Brain microvascular endothelial cell (primary cell): ENCODE measurements at places on chromosomes 16 and 17.

- DNase-seq = no peak
These were observed 2.4 kb downstream of the EVI2A start for GRCh38 chr17:31318851-31319661.

- no peak for DNase-seq
These were observed 3.2 kb upstream of the GRIN2C start for GRCh38 chr17:74862919-74863318.

- no peak for DNase-seq
These were observed 1032.1 kb upstream of the RBFOX1 start for GRCh38 chr16:6300523-6300922.

DNA sequence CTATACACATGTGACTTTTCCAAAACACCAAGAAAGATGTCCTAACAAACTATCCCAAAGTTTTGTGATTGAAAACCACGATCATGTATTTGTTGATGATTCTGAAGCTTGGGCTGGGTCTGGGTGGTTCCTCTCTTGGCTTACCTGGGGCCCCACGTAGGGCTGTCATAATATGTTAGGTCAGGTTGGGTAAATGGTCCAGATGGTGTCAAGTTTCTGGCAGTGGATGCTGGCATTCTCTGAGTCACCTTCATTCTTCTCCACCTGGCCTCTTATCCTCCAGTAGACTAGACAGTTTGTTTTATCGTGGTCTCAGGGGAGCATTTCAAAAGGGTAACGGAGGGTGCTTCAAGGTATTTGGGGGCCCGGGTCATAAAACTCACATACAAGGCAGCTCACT, 39.4 kb downstream of the SYCE1L start:
- no peak for DNase-seq

DNA sequence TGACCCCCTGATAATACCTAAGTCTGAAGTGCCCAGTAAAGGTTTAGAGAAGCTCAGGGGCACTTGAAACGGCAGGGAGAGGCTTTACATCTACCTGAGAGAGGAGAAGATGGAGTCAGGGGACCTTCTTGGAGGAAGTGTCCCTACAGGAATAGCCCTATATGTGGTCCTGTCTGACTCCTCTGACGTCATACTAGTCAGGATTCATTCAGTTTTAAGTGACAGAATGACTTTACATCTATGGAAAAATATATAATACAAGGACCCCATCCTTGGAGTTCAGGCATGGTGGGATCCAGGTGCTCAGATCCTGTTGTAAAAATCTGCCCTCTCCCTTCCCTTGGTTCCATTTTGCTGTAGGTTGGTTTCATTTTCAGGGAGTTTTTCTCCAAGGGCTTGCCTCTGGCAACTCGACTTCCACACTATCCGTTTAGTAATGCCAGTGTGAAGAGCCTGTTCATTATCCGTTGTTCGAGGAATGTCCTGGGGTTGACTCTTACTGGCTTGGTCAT, 205.6 kb downstream of the IRF8 start:
- no peak for DNase-seq

DNA sequence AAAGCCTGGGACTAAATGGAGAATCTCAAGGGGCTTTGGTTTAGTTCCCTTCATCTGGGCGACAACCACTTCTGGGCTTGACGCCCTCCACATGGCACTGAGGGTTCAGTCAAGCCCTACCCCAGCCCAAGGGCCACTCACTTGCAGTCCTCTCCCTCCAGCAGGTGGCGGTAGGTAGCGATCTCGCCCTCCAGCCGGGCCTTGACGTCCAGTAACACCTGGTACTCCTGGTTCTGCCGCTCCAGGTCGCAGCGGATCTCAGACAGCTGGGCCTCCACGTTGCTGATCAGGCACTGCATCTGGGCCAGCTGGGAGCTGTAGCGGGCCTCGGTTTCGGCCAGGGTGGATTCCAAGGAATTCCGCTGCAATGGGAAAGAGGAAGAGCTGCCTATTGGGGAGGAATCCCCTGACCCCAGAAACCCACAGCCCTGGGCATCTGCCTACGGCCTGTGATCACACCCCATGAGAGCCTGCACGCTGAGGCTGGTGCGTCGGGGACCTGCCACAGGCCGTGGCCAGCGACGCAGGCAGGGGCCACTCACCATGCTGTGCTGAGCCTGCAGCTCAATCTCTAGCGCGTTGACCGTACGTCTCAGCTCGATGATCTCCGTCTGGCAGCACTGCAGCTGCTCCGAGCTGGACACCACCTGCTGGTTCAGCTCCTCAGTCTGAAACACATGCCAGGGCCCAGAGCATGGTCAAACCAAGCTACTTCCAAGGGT, 2.7 kb downstream of the KRT36 start:
- DNase-seq = no peak

DNA sequence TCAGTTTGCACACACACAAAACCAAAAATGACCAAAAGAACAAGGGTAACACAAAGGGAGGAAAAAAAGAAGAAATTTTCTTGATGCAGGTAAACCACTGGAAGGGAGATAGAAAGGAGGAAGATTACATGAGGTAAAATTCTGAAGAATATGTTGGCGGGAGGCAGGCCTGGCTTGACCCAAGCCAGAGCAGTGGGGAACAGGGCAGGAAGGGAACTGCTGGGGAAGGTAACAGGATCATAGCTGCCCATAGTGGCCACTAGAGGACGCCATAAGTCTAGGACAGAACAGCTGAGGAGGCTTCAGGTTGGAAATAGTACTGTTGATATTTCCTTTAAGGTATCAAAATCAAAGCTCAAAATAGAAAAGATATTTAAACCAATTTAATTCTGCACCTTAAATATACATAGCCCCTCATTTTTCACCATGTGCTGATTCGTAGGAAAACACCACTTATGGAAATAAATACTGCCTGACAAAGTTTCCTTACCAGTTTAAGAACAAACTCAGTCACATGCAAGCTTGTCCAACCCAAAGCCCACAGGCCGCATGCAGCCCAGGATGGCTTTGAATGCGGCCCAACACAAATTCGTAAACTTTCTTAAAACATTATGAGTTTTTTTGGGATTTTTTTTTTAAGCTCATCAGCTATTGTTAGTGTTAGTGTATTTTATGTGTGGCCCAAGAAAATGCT, 15.5 kb downstream of the VPS35 start:
- DNase-seq = peak; percentile 57

GRCh38 chr16:56669005-56669839, at the start of gene MT1H:
MT1H (plus strand) TSS chr16:56669814; CDS start chr16:56669885, 71 bp downstream.
- no peak for DNase-seq

- DNase-seq = peak; percentile 82
These were observed 50.2 kb downstream of the DNAH3 start for GRCh38 chr16:21100447-21100846.

DNA sequence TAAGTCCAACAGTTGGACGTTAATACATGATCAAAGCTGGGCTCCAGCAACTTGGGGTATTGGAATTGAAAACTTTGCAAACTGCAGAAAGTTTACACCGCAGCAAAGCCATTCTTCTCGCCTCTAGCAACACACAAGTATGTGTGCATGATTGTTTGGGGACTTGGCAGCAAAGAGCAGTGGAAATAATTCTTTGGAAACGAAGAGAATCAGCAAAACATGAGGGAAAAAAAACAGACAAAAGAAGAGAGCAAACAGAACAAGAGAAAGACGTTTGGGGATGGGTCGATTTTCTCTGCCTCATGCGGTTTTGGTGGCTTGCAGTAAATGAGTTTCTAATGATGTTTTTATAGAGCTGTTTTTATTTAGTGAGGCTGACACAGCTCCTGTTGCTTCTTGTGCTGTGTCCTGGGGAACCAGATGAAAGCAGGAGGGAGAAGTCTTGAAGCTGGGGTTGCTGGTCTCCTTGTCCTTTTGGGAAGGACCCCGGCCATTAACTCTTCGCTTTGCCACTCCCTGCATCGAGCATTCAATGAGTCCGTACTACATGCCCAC, 502.9 kb downstream of the GRIN2A start:
- no peak for DNase-seq

DNA sequence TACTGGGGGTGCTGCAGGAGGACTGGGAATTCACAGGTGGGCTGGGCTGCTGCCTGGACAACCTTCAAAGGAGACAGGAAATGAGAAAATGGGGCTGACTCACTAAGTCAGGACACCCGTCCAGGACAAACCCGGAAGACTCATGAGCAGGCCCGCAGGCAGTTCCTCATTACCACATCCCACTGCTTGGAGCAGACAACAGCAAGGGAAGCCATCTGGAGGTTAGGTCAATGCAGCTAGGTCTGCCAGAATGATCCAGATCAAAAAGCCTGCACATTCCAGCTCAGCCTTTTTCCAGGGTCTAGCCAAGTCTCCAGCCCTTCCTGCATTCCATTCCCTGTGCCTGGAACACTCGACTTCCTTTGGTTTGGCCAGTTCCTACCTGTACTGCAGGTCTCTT, 536.5 kb upstream of the CDH11 start:
- DNase-seq = peak; percentile 77

DNA sequence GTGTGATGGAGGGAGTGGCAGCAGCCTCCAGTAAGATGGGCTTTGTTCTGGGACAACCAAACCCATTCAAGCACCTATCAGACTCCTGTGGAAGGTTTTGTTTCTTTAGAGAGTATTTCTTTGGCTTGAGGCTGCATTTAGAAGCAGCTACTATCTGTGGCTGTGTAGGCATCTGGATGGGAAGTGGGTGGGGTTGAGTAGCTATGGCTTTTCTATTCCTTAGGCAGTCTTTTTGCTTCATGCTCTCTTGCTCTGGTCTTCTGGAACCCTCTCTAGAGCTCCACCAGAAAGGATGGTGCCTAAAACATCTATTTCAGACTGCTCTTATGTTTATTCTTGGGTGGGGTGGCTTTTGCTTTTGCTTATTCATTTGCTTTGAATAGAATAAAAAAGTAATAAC, 19.9 kb downstream of the TNRC6A start:
- no peak for DNase-seq

DNA sequence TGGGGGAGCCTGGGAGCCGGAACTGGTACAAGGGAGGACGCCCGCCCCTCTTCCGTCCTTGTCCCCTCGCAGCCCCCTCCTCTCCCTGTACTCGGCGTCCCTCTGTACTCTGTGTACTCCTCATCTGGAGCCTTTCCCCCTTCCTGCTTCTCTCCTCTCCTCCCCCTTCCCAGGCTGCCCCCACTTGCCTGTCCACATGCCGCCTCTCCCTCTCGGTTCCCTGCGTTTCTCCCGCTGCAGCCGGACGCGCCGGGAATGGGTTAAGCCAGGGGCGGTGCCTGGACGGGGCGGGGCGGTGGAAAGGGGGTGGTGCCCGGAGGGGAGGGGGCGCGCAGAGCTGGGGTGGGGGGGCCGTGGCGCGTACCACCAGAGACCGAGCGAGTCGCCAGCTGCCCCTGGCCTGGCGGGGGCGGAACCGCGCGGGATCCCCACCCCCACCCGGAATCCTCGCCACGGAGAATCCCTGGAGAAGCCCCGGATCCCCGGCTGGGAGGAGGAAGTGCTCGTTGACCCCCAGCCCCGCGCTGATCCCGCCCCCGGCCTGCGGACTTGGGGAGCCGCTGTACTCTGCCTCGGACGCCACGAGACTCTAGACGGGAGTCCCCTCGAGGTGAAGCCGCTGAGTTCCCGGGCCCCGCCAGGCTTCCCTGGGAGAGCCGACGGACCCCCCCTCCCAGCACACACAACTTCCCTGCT, 22.6 kb downstream of the GJD3 start:
- peak; percentile 66 for DNase-seq

DNA sequence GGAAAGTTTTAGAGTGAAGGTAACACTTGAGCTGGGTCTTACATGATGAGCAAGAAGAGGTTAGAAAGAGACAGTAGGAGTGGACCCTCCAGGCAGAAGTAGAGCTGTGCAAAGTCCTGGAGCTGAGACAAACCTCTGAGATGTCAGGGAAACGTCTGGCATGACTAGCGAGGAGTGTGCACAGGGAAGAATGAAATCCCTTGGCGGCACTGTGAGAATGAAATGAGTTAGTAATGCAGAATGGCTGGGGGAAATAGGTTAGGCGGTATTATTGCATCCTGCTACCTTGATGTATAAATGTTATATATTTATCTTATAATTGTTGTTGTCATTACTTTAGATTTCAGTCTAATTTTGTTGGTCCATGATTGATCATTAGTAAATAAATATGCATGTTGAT, 457.9 kb upstream of the CCL2 start:
- DNase-seq = no peak

GRCh38 chr17:82495844-82496528, 23.5 kb upstream of the FOXK2 start:
- no peak for DNase-seq

- no peak for DNase-seq
These were observed 1130.4 kb downstream of the CDH8 start for GRCh38 chr16:60905811-60906210.

DNA sequence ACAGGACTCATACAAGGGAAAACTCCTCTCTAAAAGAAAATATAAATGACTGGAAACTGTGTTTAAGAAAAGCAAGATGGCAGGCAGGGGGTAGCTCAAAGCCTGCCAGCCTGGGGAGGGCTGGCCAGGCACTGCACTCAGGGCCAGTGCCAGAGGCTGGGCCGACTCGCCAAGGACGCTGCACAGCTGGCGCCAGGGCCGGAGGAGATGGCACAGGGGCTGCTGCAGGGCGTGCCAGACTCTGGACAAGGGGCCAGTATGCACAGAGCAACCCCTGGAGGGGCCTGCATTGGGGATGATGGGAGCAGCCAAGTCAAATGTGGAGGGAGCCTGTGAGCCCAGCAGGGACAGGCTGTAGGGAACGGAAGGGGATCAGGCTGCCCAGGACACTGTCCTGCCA, 4.0 kb downstream of the PKMYT1 start:
- DNase-seq = no peak

- DNase-seq = no peak
These were observed 126.0 kb upstream of the ERCC4 start for GRCh38 chr16:13793841-13794409.

GRCh38 chr17:28045304-28045703, 2.8 kb downstream of the NLK start:
- DNase-seq = no peak

GRCh38 chr17:54979657-54980056, 11.1 kb downstream of the STXBP4 start:
- no peak for DNase-seq

DNA sequence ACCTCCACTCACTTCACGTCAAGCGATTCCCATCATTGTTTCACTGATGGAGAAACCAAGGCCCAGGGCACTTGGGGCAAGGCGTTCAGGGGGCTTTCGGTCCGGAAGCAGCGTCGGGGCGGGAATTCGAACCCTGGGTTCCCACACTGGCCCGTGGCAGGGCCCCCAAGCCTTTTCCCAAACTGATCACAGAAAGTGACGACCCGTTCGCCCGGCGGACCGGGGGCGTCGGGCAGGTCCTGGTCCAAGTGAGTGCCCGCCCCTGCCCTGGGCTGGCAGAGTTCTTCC, 856 bp upstream of the MON1B start:
- no peak for DNase-seq

GRCh38 chr17:45294506-45294905, 22.3 kb downstream of the MAP3K14 start:
- peak; percentile 83 for DNase-seq
